Upper lobe of right lung (tissue), 1 donor: ENCODE measurements at places on chromosomes 11 and 22. TPM values are rescaled to one million over a fixed set of nuclear protein-coding genes. Genes with fewer than 3 reads are reported as not detected.

DNA sequence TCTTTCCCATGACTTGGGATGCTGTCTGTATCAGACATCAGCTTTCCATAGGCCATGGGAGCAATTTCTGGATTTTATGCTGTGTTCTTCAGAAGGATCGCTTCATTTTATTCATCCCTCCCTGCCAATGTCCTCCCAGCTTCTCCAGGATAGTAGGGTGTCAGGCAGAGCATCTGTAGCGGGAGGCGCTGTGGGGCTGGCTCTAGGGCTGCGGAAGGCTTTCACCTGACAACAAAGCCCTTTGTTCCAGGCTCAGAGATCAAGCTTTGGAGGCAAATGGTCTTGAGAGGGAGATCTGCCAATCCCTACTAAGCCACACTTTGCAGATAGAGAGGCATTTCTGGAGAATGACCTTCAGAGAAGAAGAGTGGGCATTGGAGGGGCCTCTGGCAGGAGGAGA is 29.5 kb upstream of the FTH1 start:
- peak; percentile 13 for DNase-seq

GRCh38 chr22:46068181-46068592 is 82.1 kb upstream of the PPARA start:
- DNase-seq = no peak

MAP6 gene
- total RNA-seq = 5.8 TPM

DNA sequence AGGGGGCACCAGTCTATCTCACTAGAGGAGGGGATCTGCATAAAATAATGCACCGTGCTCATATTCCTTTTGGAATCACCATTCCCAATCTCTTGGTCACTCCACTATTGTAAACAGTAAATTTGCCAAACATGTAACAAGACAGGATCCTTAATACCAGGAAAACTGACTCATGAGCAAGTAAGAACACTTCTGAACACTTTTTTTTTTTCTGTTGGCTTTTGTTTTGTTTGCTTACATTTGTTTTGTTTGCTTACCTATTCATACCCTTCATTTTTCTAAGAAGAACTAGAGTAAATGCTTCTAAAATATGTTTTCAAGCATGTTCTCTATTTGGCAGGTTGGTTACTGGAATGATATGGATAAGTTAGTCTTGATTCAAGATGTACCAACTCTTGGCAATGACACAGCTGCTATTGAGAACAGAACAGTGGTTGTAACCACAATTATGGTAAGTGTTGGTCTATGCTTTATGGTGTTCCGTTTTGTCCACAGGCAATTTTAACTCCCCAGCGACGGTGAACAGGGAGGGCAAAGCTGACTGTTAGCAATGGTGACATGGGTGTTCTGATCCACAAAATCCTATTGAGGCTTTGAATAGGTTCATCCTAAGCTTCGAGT is 111.8 kb downstream of the MSANTD4 start:
- DNase-seq = no peak

DNA sequence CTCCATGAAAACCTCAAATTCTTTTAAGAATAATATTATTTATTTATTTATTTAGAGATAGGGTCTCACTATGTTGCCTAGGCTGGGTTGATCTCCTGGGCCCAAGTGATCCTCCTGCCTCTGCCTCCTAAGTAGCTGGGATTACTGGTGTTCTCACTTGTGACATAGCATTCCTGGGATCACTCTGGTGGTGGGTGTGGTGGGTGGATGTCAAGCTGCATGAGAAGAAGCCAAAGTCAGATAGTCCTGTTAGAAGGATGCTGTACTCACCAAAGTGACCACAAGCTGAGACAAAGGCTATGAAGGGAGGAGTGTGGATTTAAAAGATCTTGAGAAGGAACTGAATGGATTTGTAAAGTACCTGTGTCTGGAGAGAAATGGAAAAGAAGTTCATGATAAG is 87.9 kb upstream of the SPON1 start:
- DNase-seq = no peak

OOSP1 gene
- total RNA-seq = not detected

KRTAP5-10 gene
- not detected for total RNA-seq

- DNase-seq = no peak
Observed at GRCh38 chr22:35743326-35743860, 25.7 kb downstream of the APOL5 start.

DNA sequence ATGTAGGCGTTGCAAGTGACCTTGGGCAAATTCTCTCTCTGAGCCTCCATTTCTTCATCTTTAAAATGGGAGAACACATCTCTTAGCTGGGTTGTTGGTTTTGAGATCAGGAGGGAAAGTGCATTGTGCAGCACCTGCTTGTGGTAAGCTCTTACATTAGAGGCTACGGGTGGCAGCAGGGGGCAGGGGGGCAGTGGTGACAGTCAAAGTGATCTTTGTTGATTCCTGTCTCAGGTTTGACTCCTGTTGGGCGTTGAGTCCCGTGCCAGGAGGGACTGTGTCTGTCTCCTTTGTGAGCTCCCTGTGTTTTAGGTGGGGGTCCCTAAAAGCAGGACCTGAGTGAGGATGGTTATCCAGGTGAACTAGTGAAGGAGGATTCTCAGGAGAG is 101.7 kb downstream of the TP53I11 start:
- DNase-seq = no peak

DNA sequence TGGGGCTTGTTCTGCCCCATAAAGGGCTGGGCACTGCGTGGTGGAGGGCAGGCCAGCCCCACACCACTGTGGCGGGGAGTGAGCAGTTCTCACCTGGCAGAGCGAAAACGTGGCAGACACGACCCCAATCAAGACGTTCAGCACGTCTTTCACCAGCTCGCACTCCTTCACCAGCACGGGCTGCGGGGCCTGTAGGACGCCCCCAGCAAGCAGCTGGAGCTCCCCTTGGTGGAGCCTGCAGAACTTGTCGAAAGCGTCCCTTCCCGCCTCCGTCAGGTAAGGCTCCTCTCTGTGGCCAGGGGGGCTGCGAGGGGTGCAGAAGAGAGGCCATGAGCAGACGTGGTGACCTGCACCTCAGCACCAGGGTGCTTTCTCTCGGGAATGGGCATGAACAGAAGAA is 11.6 kb downstream of the TUBGCP6 start:
- DNase-seq = no peak

GRCh38 chr22:33271390-33272161 is 213.4 kb upstream of the SYN3 start:
- DNase-seq = no peak

DNA sequence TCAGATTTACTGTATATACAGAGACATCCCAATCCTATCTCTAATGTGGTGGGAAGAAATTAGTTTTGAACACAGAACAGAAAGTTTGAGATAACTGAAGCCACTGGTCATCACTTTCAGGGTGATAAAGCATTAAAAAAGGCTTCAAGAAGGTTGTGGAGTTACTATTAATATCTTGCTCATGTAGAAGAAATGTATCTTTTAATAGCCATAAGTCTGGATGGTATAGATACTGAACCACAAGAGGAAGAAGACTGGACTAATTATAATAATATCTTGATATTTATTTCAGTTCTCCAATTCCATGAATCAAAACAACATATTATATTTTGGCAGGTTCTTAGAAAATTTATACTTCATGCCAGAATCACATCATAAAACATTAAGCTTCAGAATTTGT is 137.1 kb downstream of the TMEM135 start:
- no peak for DNase-seq

CASP1 gene
- 106 TPM for total RNA-seq

TMEM86A gene
- 6.3 TPM for total RNA-seq

MAPK8IP2 gene
- 2.6 TPM for total RNA-seq

DNA sequence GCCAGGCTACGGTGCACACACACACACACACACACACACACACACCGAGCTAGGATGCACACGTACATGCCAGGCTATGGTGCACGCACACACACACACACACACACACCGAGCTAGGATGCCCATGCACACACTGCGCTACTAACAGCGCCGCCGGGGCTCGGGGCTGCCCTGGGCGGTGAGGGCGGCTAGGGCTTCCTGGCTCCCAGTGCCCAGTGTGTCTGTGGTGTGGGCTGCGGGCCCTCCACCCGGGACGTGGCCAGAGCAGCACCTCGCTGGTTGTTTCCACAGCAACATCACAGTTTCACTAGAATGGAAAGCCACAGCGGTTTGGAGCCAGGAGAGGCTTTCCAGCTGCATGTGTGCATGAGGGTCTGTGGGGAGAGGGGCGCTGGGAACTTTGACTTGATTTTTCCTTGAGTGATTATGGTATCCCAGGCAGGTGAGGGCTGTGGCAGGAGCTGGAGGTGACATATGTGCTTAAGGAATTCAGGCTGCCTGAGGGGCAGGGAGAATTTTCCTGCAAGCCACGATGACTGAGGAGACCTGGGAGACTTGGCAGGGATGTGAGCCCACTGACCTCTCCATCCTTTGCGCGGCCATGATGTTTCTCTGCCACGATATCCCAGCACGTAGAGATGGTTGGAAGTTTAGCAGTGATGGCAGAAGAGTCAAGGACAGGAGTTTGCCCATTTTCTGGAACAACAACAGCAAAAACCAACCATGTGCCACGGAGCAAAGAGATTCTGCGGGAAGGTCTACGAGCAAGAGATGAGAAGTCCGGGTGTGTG is 195.9 kb downstream of the SNX19 start:
- no peak for DNase-seq

DNA sequence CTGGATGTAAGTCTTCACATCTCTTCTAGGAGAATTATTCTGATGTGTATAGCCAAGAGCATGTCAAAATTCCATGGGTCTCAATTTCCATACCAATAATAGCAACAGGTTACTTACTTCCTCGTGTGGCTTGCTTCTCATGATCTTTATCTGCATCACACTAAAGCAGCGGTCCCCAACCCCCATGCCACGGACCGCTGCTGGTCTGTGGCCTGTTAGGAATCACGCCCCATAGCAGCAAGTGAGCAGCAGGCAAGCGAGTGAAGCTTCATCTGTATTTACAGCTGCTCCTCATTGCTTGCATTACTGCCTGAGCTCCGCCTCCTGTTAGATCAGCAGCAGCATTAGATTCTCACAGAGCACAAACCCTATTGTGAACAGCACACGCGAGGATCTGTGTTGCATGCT is 28.9 kb upstream of the SLC25A1 start:
- peak; percentile 11 for DNase-seq

GRCh38 chr11:79261684-79262083 is 179.1 kb downstream of the TENM4 start:
- no peak for DNase-seq

- DNase-seq = no peak
Observed at GRCh38 chr11:32643526-32643925, 59.9 kb downstream of the EIF3M start.

- DNase-seq = no peak
Observed at GRCh38 chr22:20571078-20571503, 63.7 kb downstream of the MED15 start.

DNA sequence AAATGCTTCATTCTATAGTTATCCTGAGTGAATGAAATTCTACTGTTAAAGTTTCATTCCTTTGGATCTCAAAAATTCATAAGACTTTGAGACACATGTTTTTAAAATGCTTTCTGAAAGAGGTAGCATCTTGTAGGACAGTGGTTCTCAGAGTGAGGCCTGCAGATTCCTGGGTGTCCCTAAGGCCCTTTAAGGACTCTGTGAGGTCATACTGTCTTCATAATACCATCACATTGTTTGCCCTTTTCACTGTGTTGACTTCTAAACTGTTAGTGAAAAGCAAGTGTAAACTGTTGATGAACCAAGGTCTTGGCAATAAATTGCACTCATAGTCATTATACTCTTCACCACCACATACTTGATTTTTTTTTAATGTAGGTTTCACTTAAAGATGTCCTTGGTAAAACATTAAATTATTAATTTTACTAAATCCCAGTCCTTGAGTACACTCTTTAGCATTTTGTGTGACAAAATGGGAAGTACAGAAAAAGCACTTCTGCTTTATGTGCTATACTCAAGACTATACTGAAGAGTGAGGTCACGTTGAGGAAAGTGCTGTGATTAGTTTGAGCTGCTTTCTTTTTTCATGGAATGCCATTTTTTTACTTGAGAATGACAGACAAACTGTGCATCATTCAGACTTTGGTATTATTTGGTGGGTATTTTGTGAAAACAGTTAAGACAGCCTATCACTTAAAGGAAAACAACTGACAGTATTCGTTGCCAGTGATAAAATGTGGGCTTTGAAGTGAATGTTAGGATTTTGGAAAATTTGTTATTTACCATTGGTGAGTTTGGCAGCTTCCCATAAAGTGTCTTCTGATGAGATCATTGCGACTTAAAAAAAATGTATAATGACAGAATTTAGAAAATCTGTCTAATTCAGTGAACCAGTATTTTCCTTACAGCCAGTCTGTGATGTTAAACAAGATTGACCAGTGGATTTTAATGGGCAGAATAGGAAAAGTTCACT is 61.1 kb downstream of the SPECC1L start:
- DNase-seq = no peak

APOA5 gene
- total RNA-seq = not detected

- DNase-seq = no peak
Observed at GRCh38 chr11:121460941-121461514, 8.3 kb upstream of the SORL1-AS1 start.

PCF11 gene
- 54.5 TPM for total RNA-seq

DNA sequence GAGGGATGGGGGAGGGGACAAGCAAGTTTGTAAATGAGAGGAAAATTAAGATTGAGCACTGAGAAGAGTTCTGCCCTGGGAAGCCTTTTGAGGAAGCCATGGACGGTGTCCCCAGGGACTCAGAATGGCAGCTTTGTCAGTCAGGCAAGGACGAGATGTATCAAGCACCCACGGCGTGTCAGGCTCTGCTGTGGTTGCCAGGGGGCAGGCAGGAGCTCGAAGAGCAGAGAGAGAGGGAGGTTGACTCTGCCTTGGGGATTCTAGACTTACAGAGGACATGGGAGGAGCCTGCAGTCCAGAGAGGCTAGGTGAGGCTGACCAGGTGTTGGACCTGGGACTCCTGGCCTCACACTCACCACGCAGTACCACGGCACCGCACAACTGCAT is 29.1 kb upstream of the SYT7 start:
- DNase-seq = no peak

GRCh38 chr11:20118209-20118608 is 42.1 kb downstream of the DBX1 start:
- no peak for DNase-seq

UPB1 gene
- 1.5 TPM for total RNA-seq

C11orf97 gene
- not detected for total RNA-seq

ELF5 gene
- 10.7 TPM for total RNA-seq

GRCh38 chr22:38461414-38462081 is 6.3 kb upstream of the KDELR3 start:
- peak; percentile 91 for DNase-seq

DNA sequence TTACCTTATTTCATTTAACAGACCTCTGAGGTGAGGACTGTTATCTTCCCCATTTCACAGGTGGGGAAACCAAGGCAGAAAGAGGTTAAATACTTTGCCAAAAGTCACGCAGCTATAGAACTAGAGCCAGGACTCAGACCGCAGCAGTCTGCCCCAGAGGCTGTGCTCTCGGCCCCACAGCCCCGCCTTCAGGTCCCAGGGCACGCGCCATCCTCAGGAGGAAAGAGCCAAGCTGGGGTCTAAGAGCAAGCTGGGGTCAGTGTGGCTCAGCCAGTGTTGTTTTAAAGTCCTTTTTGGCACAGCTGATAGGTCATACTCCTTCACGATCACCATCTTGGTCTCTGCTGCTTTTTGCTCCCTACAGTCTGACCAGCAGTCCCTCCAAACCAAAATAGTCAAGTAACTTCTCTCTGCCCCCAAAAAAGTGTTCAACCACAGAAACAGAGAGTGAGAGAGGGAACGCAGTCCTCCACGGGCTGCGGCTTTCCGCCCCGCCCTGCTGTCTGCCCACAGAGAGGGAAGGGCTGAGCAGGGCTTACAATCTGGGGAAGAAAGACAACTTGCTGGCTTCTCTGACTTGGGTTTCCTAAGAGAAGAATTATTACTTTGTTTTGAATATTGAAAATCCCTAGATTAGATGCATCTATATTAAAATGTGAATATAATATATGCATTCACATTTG is 137.2 kb upstream of the OPCML start:
- DNase-seq = no peak

GRCh38 chr11:25769287-25769686 is 562.6 kb upstream of the ANO3 start:
- no peak for DNase-seq
